Activated CD4-positive, alpha-beta T cell treated with anti-CD3 and anti-CD28 coated beads, Interleukin-10, Interleukin-2, amounts not matched to agents 100 ng/mL and 50 ng/mL, durations not matched to agents 16 hours and 8 hours (primary cell): ENCODE measurements at places on chromosomes 7 and 10.

DNA sequence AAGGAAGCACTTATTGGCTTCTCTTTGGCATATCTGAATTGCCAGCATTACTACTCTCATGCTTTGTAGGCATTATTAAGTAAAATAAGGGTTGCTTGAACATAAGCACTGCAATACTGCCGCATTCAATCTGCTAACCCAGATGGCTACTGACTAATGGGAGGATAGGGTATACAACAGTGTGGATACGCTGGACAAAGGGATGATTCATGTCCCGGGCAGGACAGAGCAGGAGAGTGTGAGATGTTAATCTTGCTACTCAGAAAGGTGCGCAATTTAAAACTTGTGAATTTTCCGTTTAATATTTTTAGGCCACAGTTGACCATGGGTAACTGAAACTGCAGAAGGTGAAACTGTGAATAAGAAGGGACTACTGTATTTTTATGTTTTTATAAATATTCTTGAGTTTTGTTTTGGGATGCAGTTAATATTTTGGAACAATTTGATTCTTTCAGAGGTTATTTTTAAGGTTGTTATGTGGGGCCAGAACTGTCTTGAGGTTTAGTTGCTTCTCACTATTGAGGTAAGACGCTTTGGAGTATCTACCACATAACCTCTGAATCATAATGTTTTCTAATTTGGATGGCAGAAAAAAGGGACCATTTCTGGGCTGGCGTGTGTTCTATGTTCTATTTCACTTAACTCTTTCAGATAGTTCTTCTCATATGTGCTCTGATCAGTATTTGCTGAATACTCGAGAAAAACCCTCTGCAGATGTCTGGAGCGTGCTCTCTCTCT is 75.7 kb upstream of the SYPL1 start:
- no peak for DNase-seq

DNA sequence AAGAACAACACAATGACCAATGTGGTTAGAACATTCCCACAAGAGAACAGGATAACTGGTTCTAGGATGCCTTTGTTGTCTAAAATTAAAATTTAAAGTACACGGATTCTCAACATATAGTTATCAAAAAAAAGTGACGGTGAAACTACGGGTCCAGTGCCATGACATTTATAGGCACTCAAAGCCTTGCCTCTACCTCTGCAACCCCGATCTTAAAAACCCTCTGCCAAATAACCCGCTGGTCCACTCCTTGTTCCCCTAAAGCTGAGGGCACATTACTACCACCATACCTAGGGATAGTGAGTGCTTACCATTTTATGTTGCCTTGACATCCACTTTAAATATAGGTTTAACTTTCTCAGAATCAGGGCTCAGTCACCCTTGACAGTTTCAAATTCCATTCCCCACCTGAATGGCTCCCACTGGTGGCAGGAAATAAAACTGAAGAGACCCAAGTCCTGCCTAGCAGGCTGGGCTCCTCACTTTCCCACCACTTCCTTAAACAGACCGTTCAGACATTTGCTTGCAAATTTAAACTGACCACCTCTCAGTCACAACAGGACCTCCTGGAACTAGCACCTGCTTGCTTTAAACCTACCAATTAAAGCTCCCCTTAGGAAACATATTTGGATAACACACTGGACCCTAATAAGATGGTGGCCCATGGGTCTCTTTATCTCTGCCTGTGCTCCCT is 169.9 kb upstream of the ASAH2 start:
- DNase-seq: peak; percentile 65

GRCh38 chr10:10313149-10313835 is 704.4 kb upstream of the CELF2 start:
- no peak for DNase-seq

GRCh38 chr7:92496876-92497275 is 19.1 kb upstream of the ERVW-1 start:
- DNase-seq: no peak

DNA sequence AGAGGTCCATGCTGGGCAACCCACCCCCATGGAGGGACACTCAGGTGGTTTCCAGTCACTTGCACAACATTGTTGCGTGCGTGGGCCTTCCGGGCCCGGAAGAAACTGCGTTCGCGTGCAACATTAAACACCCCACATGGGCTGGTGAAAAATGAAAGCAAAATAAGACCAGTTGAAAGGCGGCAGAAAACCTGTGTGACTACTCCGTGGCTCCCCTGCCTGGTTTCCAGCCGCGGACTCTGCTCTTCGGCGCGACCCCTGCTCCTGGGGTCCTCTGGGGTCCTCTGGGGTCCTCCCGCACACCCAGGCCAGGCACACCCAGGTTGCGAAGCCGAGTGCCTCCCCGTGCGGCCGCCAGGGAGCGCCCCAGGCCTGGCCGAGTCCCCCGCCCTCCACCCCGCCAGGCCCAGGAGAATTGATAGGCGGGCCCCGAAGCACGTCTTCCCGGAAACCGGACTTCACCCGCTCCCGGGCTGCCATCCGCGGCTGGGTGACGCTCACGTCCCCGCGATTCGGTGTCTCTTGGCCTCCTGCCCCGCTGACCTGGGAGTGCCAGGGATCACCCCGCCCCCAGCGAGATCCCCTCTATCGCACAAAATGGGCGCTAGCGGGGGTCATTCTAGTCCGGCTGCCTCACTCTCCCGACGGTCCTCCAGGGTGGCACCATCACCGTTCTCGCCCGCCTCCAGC is 1.9 kb upstream of the SH2D4B start:
- DNase-seq: peak; percentile 89

DNA sequence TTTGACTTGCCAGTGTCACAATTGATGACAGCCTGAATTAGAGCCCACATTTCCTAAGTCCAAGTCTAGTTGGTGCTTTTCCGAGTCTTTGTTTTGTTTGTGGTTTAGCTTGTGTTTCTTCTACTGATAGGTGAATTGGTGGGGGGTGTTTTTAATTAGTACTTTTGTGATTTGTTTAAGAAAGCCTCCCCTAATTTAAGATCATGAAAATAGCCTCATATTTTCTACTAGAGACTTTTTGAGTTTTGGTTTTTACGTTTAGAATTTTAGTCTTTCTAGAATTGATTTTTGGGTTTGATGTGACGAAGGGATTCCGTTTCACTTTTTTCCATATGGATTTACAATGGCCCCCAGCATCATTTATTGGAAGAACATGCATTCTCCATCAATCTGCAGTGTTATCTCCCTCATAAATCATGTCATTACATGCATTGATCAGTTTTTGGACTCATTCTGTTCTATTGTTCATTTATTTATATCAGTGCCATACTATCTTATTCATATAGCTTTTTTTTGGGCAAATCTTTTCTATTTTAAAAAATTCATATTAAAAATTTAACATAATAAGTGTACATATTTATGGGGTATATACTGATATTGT is 32.8 kb downstream of the BTRC start:
- DNase-seq: no peak

- DNase-seq: no peak
These were observed 29.0 kb downstream of the PODXL start for GRCh38 chr7:131527456-131527855.

DNA sequence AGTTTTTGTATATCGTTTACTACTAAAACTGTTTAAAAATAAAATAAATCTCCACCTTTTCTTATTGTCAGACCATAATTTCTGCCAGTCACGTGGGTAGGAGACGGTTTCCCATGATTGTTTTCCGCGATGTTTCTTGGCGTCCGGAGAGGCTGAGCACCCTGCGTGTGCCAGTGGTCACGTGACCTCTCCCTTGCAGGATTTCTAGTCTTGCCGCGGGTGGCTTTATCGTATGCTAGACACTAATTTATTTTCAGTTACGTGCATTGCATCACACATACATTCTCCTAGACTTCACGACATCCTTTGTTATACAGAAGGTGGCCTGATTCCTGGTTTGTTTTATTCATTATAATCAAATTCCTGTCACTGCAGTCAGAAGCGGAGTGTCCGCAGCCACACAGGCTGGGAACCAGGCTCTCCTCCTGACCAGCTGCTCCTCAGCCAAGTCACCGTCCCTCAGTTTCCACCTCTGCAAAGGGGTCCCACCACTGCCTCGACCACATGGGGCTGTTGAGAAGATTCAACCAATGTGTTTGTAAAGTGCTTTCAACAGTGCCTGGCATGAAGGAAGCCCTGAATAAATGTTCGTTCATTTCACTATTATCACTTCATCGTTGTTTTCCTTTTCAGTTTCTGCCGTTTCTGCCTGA is 203.2 kb upstream of the PPP2R2D start:
- DNase-seq: no peak

DNA sequence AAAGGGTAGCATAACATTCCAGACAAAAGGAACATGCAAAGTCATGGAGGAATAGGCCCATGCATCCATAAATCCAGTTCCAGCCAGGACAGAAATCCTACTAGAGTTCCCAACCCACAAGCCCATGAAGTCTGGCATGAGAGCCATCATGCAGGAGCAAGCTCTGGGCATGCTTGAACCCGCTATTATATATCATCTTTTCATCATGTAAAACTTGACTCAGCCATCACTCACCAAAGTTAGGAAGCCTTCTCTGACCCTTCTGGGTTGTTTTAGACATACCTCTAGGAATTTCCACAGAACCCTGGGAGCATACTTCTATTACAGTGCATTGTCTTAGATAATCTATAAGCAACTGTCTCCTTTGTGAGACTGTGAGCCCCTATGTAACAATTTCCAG is 293.0 kb upstream of the NPSR1 start:
- no peak for DNase-seq

GRCh38 chr10:26879744-26880143 is 19.0 kb upstream of the ABI1 start:
- no peak for DNase-seq

- DNase-seq: no peak
These were observed 108.2 kb upstream of the EGR2 start for GRCh38 chr10:62924344-62924748.
